ENCODE measurements at places on chromosomes 7 and 10.

- DNase-seq, result no peak
These were observed 34.6 kb upstream of the UNCX start for GRCh38 chr7:1197997-1198625.

- peak; percentile 52 for DNase-seq
These were observed 4.7 kb upstream of the NOS3 start for GRCh38 chr7:150986099-150986512.

DNA sequence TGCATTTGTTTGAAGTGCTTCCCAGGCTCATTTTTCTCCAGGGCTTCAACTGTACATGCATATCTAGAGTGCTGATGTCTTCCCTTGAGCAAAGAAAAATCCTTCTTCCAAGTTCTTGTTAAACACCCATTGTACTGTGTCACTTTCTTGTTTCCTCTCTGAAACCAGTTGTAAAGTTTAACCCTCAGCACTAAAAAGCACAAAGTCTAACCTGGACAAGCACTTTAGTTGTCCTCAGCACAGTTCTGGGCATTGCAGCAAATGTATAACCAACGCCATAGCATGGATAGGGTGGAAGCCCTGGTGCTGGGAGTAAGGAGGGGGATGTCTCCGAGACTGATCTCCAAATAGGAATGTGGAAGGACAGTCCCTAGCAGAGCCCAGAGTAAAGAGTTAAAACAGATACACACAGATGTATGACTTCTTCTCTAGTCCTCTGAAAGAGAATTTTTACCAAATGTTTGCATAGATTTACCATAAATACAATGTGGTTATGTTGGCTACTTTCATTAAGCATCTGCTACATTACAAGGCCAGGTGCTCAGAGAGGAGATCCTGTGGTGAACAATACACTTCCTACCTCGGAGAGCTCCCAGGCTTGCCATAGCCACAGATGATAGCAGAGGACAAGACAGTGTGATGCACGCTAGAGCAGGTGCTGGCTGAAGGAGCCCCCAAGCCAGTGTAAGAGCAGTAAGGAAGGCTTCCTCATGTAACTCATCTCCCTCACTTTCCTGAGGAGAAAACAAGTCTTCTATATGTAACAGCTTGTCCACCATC, 57.0 kb downstream of the DNAJC12 start:
- DNase-seq, result no peak

GRCh38 chr7:16847381-16847860, 34.4 kb downstream of the AGR3 start:
- no peak for DNase-seq

DNA sequence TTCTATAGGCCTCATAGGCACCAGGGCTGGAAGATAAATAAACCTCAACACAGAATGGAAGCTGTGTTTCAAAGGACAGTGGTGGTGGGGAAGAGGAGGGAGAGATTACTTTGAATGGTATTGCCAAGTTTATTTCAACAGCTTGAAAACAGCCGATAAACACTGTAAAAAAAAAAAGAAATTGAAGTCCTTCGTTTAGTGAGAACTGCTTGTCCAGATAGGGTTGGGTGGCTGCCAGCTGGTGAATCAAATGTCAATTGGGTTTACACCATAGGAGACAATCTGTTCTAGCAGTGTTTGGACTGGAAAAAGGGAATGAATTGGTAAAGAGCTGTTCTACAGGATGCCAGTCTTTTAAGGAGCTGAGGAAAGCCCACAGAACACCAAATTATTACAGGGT, 254.8 kb downstream of the PHF14 start:
- DNase-seq, result no peak

- no peak for DNase-seq
These were observed 25.2 kb downstream of the IRF5 start for GRCh38 chr7:128962899-128963298.

GRCh38 chr7:70116867-70117266, 518.6 kb downstream of the AUTS2 start:
- no peak for DNase-seq

GRCh38 chr10:84290235-84290634, 38.2 kb upstream of the CCSER2 start:
- DNase-seq, result no peak

DNA sequence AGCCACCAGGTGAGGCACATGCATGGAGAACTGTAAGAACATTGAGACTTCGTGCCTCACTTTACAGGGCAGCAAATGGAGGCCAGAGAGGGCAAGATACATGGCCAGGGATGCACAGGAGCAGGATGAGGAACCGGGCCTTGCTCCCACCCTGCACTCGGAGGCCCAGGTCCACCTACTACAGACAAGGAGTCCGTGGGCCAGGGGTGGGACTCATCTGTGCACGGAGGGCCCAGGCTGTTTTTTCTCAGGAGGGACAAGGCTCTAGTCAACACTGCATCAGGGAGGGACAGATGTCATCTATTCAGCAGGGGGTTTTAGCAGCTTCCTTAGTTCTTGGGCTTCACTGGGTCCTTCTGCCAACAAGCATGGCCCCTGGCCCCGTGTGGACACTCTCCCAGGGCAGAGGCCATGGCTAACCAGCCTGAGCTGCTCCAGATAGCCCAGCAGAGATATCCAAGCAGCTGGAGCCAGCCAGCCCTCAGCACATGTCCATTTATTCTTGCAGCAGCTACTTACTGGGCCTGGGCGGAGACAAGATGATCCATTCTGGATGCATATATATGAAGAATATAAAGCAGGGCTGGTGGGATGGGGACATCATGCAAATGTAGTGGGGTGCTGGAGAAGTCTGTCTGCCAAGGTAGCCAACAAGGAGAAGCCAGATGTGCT, 134.5 kb upstream of the RET start:
- no peak for DNase-seq

GRCh38 chr10:69096045-69096444, 8.1 kb downstream of the SRGN start:
- no peak for DNase-seq

DNA sequence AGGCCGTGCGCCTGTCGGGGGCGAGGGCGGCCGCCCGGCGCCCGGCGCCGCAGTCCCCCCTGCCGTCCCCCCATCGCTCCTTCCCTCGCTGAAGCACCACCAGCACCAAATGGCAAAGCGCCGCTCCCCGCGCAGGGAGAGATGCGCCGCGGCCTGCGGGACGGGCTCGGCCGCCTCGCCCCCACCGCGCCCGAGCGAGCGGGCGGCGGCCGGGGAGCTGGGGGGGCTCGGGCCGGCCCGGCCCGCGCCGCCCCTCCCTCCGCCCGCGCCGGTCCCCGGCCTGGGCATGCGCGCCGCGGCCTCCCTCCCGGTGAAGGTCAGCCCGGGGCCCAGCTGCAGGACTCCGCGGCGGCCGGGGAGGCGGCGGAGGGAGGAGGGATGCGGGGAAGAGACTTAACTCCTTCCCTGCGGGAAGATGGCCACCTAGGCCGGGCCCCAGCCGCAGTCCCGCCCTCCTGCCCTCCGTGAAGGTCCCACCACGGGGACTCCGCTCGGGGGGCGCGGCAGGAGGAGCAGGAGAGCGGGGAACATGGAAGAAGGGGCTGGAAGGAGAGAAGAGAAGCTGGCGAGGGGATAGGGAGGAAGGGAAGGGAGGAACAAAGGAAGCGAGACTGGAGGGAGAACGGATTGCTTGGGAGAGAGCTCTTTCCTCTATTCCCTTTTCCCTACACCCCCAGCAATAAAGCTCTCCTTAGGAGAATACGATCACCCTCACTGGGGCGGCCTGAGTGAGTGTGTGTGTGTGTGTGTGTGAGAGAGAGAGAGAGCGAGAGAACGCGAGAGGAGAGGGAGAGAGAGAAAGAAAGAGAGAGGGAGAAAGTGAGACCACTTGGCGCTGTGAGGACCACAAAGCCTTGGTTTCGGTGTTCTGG, 3.4 kb upstream of the SMARCD3 start:
- DNase-seq, result peak; percentile 7

DNA sequence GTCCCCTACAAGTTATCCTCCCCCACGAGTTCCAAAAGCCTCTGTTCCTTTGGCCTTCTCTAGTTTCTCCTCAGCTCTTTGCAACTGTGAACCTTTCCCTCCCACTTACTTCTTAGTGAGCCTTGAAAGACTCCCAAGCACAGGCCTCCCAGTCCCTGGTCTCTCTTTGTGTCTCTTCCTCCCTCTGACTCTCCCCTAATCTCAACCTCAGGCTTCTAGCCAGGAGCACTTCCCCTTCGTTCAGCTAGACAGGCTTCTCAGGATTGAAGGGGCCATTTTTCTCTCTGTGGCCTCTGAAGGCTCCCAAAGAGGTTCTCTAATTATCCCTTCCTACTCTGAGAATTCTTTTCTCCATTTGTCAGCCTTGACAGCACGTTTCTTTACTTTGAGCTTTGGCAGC, 50.2 kb upstream of the PHYHIPL start:
- DNase-seq, result no peak

DNA sequence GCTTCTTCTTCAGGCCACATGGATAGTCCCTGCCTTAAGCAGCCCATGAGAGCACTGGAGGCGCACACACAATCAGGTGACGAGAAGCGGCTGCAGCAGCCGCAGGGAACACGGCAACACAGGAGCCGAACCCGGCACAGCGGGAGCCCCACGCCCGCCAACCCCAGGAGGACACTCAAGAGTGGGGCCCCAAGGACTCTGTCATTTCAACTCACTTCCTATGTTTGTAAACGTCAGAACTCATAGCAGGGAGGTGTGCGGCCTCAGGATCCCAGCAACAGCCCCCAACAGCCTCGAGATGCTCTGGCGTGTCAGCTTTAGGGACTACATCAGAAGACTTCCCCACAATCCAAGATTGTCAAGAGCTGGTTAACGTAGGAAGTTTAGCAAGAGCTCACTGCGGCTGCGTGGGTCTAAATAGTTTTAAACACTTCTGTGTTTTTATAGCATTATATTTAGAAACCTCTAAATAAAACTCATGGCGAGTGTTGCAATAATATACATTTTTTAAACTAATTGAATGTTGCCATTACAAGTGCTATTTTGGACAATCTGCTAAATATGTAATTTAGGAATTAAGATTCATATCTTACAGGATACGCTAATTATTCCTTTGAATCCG, 123.4 kb downstream of the MAD1L1 start:
- DNase-seq, result no peak

DNA sequence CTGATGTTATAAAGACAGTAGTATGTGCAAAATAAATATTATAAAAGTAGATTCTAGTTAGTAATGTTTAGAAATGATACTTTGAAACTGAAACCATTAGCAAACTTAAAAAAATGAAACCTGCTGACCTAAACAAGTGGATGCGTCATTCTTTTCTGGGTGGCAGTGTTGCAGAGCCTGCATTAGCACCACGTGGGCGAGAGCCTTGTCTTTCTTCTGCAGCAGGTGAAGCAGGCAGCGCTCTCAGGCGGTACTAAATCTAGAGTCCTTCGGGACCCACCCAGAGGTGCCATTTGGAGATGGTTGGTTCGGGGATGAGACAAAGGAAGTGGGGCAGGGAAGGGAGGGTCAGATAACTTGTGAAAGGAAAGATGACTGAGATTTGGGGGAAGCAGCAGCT, 759.1 kb upstream of the IGFBP3 start:
- DNase-seq, result no peak

- DNase-seq, result no peak
These were observed 402.6 kb downstream of the NEBL start for GRCh38 chr10:20494474-20494873.

GRCh38 chr7:42932811-42933591, 825 bp downstream of the MRPL32 start:
- no peak for DNase-seq

DNA sequence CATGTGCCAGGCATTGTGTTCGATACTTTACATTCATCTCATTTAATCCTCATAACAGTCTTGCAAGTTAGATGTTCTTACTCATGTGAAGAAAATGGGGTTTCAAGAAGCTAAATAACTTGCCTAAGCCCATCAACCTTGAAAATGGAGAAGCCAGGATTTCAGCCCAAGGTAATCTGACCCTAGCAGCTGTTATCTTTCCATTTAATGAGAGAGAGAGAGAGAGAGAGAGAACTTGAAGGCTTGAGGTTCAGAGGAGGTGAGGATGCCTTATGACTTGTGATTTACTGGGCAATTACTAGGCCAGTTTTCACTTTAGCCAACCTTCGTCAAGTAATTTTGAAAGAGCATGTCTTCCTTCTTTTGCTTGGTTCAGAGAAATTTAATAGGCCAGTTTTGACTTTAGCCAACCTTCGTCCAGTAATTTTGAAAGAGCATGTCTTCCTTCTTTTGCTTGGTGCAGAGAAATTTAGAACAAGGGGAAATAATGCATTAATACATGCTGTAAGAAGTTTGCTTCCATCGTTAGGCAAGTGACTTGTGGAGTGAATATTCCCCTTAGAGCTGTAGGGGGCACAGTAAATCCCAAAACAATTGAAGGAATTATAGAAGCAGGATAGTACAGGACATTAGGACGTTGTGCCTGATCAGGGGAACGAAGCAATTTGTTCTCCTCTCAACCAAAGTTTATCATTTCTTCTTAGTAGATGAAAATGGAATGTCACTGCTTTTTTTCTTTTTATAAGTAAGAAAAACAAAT, 143.0 kb upstream of the BMPER start:
- no peak for DNase-seq

- DNase-seq, result no peak
These were observed 14.4 kb upstream of the SPRN start for GRCh38 chr10:133438711-133439273.

- no peak for DNase-seq
These were observed 135.6 kb downstream of the TMEM178B start for GRCh38 chr7:141209454-141209853.

DNA sequence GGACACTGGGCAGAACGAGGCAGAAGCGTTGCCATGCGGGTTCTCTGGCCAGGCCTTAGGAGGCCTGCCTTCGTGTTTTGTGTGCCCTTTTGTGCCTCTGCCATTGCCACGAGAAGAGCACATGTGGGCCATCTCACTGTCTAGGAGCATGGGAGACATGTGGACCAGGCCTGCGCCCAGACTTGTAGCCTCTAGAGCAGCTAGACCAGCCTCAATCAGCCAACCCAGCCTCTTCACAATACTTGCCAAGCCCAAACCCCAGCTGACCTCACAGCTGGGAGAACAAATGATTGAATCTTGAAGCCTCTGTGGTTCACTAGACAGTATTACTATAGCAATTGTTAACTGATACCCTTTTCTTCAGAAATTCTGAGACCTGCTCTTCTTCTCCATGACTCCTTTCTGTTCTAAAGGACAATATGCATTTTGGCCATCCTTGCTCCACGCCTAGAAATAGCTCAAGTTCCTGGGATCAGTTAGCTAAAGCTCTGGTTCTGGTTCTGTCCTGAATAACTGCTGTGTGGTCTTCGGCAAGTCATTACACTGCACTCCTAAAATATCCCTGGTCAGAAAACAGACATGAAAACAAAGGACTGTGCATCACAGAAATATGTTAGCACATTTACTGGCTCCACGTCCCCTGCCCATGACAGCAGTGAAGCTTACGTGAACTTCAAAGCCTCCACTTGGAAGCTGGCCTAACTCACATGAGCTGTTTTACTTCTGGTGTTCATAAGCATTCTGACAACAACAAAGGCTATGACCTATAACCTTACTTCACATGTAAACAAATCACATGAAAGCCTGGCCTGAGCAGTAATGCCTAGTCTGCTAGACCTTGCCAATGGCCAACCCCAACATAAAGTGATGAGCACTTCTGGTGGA, 72.3 kb upstream of the MKRN1 start:
- no peak for DNase-seq

DNA sequence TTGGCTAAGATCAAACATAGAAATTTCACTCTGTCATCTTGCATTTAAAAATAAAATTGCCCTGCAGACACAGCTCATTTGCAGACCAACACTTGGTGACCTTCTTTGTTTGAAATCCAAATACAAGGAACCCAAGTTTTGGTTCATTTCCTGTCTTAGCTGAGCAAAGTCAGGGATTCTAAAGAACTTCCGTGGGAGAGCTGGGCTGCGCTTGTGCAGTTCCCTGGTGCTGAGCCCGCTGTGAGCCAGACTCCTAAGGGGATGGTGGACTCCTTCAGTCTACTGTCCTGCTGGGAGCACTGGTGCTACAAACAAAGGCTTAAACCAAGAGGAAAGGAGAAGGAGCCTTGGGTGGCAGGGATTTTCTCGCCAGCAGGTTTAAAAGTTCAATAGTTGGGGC, 60.0 kb downstream of the MYOF start:
- DNase-seq, result no peak

Measured in stimulated activated naive CD4-positive, alpha-beta T cell treated with Interleukin-2 at 50 U/mL for 16 hours (primary cell).